Upper lobe of right lung (tissue), 1 donor: ENCODE measurements at places on chromosomes 7 and 10. TPM values are rescaled to one million over a fixed set of nuclear protein-coding genes. Genes with fewer than 3 reads are reported as not detected.

- DNase-seq: no peak
These were observed 92.7 kb upstream of the GDF10 start for GRCh38 chr10:47207281-47207615.

- DNase-seq: no peak
These were observed 45.4 kb downstream of the CTTNBP2 start for GRCh38 chr7:117827862-117828261.

GRCh38 chr10:5895804-5896203 lies 5.8 kb downstream of the FBH1 start:
- no peak for DNase-seq

- no peak for DNase-seq
These were observed 124.5 kb downstream of the ZFAND4 start for GRCh38 chr10:45548068-45548467.

GRCh38 chr7:155761162-155761561 lies 51.1 kb downstream of the SHH start:
- DNase-seq: no peak

DNA sequence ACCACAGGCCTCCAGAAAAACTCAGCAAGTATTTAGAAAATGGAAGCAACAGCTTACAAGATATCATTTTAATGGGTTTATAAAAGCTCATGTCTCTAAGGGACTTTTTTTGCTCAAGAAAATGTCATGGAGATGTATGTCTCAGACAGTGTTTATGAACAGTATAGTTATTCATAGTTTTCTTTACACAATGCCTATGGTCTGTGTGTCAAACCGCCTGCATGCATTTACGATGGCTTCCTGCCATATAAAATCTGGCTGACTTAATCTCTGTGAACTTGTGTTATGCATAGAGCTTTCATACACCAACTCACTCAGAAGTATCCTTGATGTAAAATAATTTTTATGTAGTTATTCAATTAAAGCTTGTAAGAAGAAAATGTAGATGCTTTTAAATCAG lies 1314.2 kb upstream of the LRRTM3 start:
- no peak for DNase-seq

DIP2C gene
- 17.3 TPM for total RNA-seq
